T-helper 2 cell treated with Interferon-gamma antibody and Interleukin-4, amounts not matched to agents 5 μg/mL and 100 μg/mL, for 36 hours (primary cell): ENCODE measurements at places on chromosomes 7 and 10.

DNA sequence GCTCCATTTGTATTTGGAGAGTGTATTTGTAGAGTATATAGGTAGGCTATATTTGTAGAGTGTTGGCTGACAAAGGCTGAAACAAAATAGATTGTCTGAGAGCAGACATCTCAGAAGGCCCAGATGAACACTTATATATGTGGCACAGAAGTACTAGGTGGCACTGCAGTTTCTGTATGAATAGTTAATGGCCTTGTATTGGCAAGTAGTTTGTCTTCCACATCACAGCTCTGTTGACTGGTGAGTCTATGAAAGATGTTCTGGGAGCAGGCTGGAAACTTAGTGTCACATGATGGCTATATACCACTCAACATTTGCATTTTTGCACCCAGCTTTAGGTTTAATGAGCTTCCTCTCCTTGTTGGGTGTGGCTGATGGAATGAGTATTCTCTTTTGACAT lies 51.9 kb downstream of the CCNY start:
- no peak for DNase-seq

- DNase-seq: no peak
Observed at GRCh38 chr10:1119501-1119900, 63.3 kb downstream of the WDR37 start.

DNA sequence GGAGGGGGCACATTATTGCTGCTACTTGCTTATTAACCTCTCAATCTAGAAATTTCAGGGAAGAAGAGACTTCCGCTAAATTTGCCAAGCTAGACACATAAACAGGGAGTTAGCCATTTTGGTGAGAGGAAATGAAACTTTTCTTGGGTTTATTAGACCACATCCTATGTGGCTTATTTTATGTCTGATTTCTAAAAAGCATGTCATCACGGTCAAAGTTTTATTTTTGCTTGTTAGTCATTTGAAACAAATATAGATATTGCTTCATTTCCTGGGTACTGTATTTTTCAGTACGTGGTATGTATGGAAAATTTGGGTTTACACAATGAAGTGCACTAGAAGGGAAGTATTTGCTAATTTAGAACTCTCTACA lies 144.1 kb downstream of the TCF7L2 start:
- DNase-seq: no peak

GRCh38 chr7:89826121-89826520 lies 328.1 kb upstream of the STEAP1 start:
- no peak for DNase-seq

GRCh38 chr10:104582602-104582951 lies 58.5 kb upstream of the SORCS3 start:
- DNase-seq: no peak
